Globus pallidus (tissue), 1 donor: ENCODE measurements at places on chromosomes 2 and 18.

- DNase-seq: peak; percentile 86
Observed at GRCh38 chr18:35005963-35006577, 35.1 kb upstream of the MAPRE2 start.

GRCh38 chr2:210267698-210268097 is 42.5 kb upstream of the ACADL start:
- DNase-seq: no peak

GRCh38 chr18:61664419-61665084 is 228.3 kb downstream of the RNF152 start:
- DNase-seq: no peak

GRCh38 chr18:36638224-36638623 is 190.6 kb downstream of the TPGS2 start:
- DNase-seq: no peak

DNA sequence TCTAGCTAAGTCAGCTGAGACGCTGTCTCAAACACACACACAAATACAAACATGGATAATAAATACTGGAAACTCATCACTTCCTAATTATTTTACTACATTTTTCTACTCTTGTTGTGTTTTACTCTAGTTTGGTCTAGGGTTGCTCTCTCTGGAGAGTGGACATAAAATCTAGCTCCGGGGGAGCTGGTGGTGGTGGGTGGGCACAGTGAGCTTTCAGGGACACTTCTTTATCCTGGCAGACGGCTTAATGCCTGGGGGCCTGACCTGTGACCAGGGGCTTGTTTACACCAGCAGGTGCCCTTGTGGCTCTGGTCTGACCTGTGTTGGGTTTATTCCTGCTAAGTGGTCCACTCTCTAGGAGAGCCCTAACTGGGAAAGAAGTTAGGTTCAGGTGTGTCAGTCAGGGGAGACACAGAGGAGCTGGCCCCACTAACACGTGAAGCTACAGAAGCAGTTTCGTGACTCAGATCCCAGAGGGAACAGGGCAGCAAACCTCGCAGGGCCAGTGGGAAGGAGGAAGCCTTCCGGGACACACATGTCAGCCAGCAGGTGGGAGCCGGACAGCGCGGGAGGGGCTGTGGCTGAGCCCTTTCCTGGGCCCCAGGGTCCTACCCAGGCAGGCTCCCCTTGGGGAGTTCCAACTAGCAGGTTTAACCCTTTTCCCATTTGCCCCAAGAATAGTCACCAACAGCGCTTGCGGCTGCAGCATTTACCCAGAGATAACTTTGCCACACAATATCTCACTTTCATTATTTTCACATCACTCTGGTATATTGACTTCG is 22.5 kb upstream of the BOK start:
- no peak for DNase-seq

GRCh38 chr2:120341977-120342376 is 4.0 kb upstream of the INHBB start:
- no peak for DNase-seq

DNA sequence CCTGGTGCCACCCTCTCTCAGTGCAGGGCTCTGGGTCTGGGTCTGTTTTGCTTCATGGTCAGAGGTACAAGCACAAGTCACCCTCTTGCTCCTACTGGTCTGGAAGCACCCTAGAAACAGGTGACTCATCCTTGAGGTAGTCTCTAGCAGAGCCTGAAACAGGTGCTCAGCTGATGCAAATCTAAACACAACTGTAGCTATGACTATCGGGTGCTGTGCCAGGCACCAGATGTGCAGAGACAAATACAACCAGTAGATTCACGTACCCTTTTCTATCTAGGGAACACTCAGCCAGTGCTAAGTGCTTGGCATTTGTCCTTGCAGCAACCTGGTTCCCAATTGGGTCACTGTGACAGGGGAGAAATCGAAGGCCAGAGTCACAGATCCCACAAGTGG is 140.9 kb upstream of the MYCN start:
- no peak for DNase-seq
